Iris pigment epithelial cell (primary cell): ENCODE measurements at places on chromosomes 6 and 20.

DNA sequence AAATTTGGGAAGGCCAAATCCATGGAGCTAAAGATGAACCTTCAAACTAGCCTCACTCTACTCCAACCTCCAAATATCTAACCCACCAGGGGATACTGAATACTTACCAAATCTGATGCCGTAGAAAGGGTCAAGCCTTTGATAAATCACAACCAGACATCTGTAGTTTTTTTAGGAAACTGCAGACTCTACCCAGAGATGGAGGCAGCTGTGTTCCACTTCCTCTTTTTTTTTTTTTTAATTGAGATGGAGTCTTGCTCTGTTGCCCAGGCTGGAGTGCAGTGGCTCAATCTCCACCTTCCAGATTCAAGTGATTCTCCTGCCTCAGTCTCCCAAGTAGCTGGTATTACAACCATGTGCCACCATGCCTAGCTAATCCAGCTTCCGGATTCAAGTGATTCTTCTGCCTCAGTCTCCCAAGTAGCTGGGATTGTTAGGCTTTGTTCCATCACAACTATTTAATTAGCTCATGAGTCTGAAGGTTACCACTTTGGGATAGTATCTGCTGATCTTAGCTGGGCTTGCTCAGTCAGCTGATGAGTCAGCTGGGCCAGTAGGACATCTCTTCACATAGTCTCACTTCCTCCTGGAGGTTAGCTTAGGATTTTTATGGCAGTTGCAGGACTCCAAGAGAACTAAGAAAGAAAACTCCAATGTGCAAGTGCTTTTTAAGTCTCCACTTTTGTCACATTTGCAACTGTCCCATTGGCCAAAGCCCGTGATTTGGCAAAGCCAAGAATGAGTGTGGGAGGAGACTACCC lies 13.3 kb downstream of the FRK start:
- DNase-seq, result peak; percentile 33

DNA sequence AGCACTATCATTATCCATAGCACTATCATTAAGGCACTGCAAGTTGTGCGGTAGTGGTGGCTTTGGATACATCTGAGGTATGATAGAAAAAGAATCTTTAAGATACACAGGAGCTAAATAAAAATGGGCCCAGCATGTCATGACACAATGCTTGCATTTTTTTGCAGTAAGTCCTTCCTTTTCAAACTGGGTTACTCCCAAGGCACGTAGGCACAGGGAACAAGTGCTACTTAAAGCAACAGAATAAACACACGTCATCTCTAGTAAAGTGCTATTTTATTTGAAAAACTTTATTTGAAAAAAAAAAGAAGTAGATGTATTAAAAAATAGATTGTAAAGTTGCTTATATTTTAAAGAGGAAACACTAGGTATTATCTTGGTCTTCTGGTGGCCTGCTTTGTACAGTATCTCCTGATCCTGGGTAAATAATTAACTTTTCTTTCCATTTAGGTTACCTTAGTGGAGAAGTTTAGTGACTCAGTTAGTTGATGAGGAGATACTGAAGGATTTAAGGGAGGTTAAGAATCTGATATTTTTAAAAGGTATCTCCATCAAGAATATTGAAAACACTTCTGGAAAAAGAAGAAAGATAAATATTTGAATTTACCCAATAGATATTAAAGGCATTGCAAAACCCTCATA lies 129.6 kb downstream of the EDN1 start:
- DNase-seq, result no peak

GRCh38 chr20:8073024-8073832 lies 53.7 kb upstream of the TMX4 start:
- DNase-seq, result peak; percentile 99

DNA sequence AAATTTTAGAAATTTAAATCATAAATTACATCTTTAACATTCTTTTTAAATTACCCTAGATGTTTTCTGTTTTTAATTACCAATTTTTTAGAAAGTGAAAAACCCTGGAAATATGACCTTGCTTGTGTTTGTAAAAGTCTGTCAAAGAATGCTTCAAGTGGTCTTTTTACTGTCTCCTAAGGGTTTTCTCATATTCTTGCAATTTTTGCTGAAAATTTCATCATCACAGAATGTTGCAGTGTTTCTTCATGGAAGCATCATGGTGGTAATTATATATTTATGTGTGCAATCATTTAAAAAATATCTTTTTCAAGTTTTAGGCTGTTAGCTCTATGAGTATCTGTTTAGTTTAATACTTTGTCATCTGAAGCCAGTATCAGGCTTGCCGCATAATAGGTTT lies 178.2 kb downstream of the HDGFL1 start:
- no peak for DNase-seq

DNA sequence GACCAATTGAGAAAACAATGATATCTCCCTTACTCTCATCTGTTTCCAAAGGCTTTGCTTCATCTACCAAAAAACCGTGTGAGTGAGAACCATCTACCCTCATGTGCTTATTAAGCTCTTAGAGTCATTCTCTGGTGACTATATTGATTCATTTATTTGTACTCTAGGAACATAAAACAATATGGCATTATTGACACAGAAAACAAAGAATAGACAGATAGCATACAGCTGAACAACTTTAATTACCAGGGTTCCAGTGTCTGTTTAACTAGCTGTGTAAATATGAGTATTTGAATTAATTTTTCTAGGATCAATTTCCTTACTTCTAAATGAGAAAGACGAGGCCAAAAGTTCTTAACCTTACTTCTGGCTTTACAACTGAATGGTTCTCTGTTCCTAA lies 31.3 kb upstream of the HEY2 start:
- no peak for DNase-seq

DNA sequence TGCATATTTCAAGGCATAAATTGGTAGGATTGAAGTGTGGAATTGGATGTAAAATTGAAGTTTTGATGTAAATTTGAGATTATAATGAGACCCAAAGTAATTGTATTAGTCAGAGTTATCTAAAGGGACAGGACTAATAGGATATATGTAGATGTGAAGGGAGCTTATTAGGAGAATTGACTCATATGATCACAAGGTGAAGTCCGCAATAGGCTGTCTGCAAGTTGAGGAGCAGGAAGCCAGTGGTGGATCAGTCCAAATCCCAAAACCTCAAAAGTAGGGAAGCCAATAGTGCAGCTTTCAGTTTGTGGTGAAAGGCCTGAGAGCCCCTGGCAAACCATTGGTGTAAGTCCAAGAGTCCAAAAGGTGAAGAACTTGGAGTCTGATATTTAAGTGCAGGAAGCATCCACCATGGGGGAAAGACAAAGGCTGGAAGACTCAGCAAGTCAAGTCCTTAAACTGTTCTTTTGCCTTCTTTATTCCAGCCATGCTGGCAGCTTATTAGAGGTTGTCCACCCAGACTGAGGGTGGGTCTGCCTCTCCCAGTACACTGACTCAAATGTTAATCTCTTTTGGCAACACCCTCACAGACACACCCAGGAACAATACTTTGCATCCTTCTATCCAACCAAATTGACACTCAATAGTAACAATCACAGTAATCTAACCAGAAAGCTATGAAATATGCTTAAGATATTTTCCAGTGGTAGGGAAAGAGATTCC lies 442.6 kb upstream of the PTCHD4 start:
- no peak for DNase-seq

DNA sequence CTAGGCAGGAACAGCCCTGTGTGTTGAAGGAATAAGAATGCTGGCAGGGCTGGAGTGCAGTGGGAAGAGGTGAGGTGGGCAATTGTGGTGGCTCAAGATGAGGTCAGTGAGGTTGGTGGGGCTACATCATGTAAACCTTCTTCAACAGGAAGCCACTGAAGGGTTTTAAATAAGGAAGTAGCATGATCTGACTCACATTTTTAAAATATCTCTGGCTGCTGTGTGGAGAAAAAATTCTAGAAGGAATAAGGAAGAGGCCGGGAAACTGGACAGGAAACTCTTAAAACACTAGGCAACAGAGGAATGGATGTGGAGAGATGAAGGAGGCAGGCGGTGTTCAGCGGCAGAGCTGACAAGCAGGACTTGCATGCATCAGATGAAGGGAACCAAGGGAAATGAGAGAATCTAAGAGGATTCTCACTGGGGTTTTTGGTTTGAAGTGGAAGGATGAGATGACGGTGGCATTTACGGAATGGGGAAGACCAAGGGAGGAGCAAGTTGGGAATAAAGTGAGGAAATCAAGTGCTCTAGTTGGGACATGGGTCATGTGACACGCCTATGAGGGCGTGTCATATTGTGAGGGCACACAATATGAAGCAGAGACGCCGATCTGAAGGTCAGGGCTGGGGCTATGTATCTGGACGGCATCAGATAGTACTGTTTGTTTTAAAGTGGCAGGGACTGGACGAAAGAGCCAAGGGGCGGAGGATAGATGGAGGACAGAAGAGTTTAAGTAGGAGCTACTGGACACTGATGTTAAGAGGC lies 18.2 kb downstream of the TMEM242 start:
- DNase-seq, result peak; percentile 35
